ENCODE measurements at places on chromosomes 2 and 18. TPM values are rescaled to one million over a fixed set of nuclear protein-coding genes. Genes with fewer than 3 reads are reported as not detected.

The CCDC68 gene
- 1.6 TPM for total RNA-seq

The SCYGR4 gene
- not detected for total RNA-seq

The TCF23 gene
- not detected for total RNA-seq

The SCN9A gene
- total RNA-seq, result 144 TPM

The GKN2 gene
- total RNA-seq, result not detected

The CHST9 gene
- total RNA-seq, result 2.5 TPM

The NOSTRIN gene
- total RNA-seq, result 7.2 TPM

The SLC4A3 gene
- total RNA-seq, result 34.4 TPM

The IL37 gene
- not detected for total RNA-seq

The CD8B gene
- total RNA-seq, result not detected

The HOXD1 gene
- total RNA-seq, result not detected

The TWIST2 gene
- not detected for total RNA-seq

The KATNAL2 gene
- 3.1 TPM for total RNA-seq

The MC4R gene
- total RNA-seq, result 1.3 TPM

The C2orf80 gene
- 21.0 TPM for total RNA-seq

The SLC23A3 gene
- 0.63 TPM for total RNA-seq

The CCL20 gene
- total RNA-seq, result not detected

The RND3 gene
- total RNA-seq, result 152 TPM

The SNORC gene
- 2.8 TPM for total RNA-seq

The FN1 gene
- total RNA-seq, result 128 TPM

The GRP gene
- 18.5 TPM for total RNA-seq

The PKDCC gene
- total RNA-seq, result 30.0 TPM

The POTEJ gene
- total RNA-seq, result not detected

The LRATD1 gene
- 35.1 TPM for total RNA-seq

The DSC3 gene
- 0.31 TPM for total RNA-seq

The RAB6C gene
- 0.63 TPM for total RNA-seq

The CFC1 gene
- not detected for total RNA-seq

The IWS1 gene
- 50.4 TPM for total RNA-seq

The SANBR gene
- total RNA-seq, result 98.6 TPM

The DPYSL5 gene
- total RNA-seq, result 184 TPM

The CD8A gene
- 1.3 TPM for total RNA-seq
